ENCODE measurements at places on chromosomes 2 and 18.
A peak's percentile ranks its signal among the peaks of the same experiment; 100 is the strongest.

- no peak for DNase-seq
These were observed 196.6 kb downstream of the CYP26B1 start for GRCh38 chr2:71951083-71951468.

GRCh38 chr18:32255570-32255969 lies 65.7 kb downstream of the MEP1B start:
- no peak for DNase-seq

DNA sequence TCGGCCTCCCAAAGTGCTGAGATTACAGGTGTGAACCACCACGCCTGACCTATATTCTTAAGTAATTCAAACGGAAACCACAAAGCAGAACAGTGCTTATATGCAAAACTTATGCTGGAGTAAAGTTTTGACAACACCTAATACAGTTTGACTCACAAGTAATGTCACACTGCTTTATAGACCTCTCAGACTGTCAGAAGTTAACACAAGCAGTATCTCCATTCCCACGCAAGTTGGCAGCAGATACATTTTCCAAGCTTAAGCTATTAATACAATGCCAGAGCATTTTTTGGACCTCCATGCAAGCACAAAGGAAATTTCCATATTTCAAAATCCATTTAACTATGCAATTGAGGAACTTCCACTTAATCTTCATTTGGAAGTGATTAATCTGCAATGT lies 21.0 kb upstream of the SANBR start:
- no peak for DNase-seq

DNA sequence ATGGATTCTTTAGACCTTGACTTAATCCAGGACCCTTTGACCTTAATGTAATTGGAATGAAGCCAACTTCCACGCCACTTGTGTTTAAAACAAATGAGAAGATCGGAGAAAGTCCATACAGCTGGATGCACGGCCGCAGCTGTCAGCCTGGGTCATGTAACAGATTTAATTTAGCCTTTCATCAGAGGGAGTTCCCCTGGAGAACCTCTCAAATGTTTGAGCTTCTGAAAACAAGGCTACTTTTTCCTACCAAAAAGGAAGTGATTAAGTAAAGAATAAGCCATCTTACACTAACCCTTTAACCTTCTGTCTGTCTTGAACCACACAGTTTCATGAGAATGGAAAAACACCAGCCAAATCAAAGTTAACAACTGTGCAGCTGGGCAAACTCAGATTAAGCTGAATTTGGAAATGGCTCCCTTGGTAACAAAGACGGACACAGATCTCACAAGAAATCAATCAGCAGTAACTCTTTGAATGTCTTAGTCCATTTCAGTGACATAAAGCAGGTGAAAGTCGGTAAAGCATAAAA lies 103.6 kb downstream of the DOCK10 start:
- DNase-seq: no peak

DNA sequence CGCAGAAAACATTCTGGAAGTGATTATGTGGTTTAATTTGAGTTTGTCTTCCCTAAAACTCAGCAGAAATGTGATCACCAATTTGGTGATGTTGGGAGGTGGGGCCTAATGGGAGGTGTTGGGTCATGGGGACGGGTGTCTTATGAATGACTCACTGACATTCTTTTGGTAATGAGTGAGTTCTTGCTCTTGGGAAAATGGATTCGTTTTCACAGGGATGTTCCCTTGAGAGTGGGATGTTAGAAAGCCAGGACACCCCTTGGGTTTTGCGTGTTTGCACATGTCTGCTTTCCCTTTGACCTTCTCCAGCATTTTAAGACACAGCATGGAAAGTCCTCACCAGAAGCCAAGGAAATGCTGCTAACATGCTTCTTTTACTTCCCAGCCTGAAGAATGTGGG lies 321.5 kb upstream of the NT5C1B start:
- no peak for DNase-seq

DNA sequence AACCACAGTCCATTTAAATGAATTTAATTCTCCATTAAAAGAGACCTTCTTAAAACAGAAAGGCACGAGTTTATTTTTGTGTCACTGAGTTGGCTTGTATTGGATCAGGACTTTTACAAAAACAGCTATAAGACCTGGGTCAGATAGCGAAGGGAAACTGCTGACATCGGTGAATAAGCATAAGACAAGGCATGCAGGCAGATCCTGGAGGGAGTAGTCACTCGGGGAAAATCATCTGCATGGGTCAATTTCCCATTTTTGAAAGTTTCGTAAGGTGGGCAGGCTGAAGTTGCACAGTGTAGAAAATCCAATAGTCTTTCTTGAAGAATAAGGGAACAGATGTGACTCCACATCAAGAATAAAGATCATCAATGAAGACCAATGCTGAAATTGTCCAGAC lies 12.9 kb downstream of the IL36B start:
- no peak for DNase-seq

DNA sequence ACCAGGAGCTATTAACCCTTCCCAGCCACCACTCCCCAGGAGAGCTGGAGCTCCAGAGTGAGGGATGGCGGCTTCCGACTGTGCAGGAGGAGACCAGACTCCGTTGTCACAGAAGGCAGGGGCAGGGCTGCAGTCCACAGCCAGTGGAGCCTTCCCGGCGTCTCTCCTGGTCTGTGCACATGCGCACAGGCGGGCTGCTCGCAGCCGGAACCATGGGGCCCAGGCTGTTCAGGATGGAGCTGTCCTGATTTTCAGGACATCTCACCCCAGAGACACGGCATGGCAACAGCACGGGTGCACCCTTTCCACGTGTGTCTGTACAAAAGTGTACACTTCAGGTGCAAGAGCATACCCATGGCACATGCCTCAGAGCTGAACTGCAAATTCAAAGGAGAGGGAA lies 28.9 kb downstream of the EIPR1 start:
- peak; percentile 36 for DNase-seq

DNA sequence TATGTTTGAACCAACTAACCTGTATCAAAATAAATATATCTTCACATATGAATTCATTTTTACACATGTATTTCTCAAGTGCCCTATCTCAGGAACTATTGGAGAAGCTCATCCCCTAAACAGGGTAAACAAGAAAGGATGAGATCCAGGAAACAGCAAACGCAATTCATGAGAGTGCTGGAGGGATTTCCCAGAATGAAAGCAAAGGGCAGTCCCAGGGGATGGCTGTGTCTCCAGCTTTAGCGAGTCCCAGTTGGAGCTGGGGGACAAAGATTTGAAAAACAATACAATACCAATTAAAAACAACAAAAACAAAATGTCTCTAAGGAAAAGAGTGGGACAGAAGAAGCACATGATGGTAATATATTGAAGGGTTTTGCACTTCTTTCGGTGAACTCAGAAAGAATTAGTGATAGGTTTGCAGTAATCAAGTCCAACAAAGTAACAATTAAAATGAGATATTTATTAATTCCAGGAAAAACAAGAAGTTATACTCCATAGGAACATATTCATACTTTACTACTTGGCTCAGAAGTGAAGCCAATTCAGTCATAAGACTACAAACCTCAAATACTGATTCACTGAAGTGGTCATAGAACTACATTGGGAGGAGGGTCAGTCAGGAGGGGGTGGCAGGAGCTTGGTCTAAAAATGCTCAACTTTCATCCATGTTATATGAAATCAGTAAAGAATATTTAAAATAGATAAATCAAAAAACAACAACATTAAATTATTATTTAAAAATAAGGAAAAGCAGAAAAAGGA lies 73.1 kb upstream of the PDE1A start:
- DNase-seq: no peak

DNA sequence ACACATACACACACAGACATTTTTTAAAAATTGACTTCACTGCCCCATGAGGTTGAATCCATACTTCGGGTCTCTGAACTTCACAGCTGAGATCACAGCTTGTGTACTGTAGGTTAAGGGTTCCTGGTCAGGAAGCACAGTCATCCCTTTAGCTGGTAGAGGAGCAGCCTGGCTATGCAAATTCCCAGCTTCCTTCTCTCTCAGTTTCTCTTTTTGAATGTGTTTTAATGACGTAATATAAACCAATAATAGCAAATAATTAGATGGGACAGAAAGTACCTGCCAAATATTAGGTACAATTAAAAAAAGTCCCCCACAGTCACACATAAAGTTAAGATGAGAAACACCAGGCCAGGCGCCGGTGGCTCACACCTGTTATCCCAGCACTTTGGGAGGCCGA lies 178.7 kb downstream of the ZNF385B start:
- no peak for DNase-seq

DNA sequence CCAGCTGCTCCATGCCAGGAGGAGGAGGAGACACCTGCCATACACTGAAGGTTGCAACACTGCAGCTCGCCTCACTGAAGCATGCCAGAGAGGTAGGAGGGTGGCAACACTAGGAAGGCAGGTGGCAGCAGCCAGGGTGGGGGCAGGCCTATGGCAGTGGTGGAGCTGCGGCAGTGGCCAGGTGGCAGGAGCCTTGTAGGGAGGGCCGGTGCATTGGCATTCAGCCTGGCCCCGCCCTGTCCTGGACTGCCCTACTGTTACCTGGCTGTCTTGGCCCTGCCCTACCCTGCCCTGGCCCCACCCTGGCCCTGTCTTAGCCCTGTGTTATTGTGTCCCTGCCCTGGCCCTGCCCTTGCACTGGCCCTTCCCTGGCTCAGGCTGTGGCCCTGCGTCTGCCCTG lies 7.4 kb upstream of the ANKRD62 start:
- DNase-seq: no peak

DNA sequence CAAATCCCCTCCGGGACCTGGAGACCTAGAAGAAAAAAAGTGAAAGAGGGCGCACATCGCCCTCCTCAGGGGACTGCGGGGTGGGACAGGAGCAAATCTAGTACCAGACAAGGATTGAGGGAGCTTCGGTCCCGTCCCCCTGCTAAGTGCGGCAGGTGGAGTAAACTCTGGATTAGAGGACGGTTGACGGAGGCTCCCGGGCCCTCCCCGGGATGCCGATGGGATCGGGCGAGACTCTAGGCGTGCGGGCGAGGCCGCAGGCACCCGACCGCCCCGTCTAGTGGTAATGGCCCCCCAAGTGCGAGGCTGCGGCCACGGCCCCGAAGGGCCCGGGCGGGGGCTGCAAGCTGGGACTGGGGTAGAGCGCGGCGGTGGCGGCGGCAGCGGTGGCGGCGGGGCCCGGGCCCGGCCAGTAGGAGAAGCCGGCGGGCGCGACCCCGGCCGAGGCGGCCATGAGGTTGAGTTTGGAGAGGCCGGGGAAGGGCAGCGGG lies 3.5 kb downstream of the FEV start:
- DNase-seq: no peak

DNA sequence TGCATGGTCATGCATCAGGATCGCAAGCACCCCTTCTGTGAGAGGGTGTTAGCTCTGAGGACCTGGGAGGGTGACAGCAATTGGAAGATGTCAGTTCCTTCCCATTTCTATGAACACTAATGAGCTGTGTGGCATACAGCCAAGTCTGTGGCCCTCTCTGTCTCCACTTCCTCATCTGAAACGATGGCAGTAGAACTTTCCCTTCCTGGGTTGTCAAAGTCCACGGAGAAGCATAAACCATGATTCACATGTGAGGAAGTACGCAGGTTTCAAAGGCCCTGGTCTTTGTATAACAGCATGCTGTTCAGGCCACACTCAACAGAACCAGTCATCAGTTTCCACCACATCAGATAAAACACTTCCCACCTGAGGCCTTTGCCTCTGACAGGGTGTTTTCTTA lies 167.4 kb upstream of the RAB6C start:
- DNase-seq: no peak

DNA sequence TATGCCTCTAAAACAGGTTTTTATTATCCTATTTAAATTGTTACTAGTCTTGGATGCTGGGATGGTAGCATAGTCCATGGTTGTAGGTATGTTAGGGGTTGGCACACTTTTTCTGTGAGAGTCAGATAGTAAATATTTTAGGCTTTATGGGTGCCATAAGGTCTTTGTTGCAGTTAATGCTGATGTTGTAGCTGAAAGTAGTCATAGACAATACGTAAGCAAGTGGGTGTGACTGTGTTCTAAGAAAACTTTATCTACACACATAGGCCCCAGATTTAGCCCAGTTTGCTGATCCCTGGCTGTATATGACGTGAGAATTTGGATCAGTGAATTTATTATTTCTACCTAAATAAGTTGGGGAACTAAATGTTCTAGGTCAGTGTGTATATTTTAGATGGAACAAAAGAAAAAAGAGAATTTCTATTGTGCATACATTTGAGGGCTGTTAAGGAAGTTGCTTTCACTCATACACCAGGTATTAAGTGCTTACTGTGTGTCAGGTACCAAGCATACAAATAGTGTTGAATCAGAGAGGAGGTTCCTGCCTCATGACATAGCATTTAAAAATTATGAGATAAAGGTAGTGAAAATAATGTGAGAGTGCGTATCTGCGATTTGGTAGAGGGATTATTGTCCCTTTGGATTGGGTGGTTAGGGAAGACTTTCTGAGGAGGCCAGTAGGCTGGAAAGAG lies 39.4 kb downstream of the AGFG1 start:
- no peak for DNase-seq

DNA sequence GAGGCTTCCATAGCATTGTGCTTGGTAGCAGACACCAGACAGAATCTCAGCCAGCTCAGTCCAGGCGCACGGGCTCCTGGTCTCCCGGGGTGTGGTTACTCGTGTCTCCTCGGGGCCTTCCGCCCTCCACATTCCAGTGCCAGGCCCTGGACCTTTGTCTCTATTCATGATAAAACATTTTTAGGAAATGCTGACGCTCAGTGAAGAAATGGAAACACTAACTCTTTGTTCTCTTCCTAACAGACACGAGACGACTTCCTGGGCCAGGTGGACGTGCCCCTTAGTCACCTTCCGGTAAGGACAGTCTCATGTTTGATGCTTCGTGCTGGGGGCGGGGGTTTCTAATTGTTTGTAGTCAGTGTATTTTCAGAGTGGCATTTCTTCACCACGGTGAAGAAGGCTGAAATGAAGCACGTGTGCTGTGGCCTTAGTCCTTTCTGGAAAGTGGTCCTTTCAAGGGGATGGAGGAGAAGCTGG lies 271.8 kb downstream of the NEDD4L start:
- no peak for DNase-seq

- DNase-seq: no peak
These were observed 92.0 kb downstream of the GAREM1 start for GRCh38 chr18:32378705-32379104.

DNA sequence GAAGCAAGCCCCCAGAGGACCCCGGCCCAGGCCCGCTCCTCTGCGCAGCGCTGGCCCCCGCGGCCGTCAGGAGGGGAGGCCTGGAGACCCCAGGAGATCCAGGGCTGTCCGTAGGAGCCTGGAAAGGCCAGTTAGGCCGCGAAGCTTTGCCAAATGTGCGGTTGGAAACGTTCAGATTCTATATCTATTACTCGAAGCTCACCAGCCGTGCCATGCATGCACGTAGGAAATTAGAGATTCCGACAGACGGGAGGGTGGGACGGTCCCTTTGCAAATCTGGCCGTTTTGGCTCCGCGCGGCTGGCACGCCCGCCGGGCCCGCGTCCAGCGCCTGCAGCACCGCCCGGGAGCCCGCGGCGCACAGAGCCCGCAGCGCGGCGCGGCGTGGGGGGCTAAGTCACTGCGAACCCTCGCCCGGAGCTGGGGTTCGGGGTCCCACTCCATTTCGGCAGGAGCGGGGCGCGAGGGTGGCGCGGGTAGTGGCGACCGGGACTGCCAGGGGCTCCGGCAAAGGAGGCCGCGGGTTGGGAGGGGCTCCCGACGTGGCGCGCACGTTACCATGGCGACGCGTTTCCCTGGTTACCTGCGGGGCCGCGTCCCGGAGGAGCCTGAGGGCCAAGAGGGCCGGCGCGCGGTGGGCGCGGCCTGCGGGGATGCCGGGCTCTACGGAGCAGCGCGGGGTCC lies 488.6 kb upstream of the SMIM21 start:
- DNase-seq: peak; percentile 58

- no peak for DNase-seq
These were observed 298.3 kb downstream of the ICOS start for GRCh38 chr2:204234879-204235278.

GRCh38 chr2:6475155-6475940 lies 390.4 kb downstream of the CMPK2 start:
- no peak for DNase-seq

All from anterior cingulate cortex (tissue), 58 donors.